ENCODE measurements at places on chromosomes 2 and 18.

- DNase-seq: no peak
These were observed 314.7 kb downstream of the TXNL1 start for GRCh38 chr18:56323673-56324072.

DNA sequence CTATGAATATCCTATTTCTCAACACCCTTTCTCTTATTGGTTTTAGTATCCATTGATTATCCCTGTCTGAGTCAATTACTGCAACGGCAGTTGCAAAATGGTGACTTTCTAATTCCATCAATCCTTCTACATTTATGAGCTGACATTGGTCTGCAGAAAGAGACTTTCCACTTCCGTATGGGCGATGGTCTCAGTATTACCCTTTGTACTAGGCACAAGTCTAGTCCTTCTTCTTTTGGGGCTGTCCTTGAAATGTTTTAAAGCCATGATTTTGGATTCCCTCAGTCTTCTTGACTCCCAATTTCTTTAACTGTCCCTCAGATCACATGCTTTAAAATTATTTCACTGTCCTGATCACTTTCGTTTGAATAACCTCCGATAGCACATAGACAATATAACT lies 32.7 kb upstream of the SOCS6 start:
- DNase-seq: no peak

GRCh38 chr2:64650722-64651338 lies 2.9 kb downstream of the SERTAD2 start:
- no peak for DNase-seq

DNA sequence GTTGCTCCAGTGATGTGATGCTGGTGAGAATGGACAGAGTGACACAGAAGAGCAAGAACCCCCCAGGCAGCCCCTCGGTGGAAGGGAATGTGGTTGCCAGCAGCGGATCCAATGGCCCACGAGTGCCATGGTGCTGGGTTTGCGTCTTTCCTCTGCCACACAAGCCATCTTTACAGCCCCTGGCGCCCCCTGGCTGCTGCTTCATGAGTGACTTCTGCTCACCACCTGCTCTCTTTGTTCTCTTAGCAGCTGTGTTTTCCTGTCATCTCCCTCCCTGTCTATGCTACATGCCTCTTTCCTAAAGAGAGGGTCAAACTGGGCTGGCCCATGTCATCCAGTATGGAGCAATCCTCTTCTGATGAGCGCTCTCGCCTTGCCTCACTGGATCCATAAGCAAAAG lies 300.0 kb upstream of the SMIM21 start:
- peak; percentile 29 for DNase-seq

GRCh38 chr2:203619267-203619878 lies 84.3 kb upstream of the RAPH1 start:
- DNase-seq: no peak

Data from fibroblast of pulmonary artery (primary cell).